ENCODE measurements at places on chromosomes 12 and 14. TPM values are rescaled to one million over a fixed set of nuclear protein-coding genes. Genes with fewer than 3 reads are reported as not detected.

MLF2 gene
- 275 TPM for total RNA-seq

CCT2 gene
- total RNA-seq, result 298 TPM

ACSM4 gene
- not detected for total RNA-seq

CAPZA3 gene
- not detected for total RNA-seq

MYL2 gene
- not detected for total RNA-seq

PLEK2 gene
- 32.9 TPM for total RNA-seq

DCN gene
- not detected for total RNA-seq

TAS2R50 gene
- total RNA-seq, result not detected

TROAP gene
- 82.7 TPM for total RNA-seq

KDM2B gene
- 22.7 TPM for total RNA-seq

PRIM1 gene
- total RNA-seq, result 32.0 TPM

CCDC88C gene
- total RNA-seq, result 7.1 TPM

RIPK3 gene
- not detected for total RNA-seq

PTCSC3 gene
- total RNA-seq, result not detected

KRT72 gene
- not detected for total RNA-seq

CIDEB gene
- total RNA-seq, result 0.14 TPM

GSC gene
- total RNA-seq, result 0.29 TPM

KLRK1 gene
- not detected for total RNA-seq

SLCO1B1 gene
- 0.49 TPM for total RNA-seq

NUBPL gene
- total RNA-seq, result 8.2 TPM

ANO4 gene
- total RNA-seq, result not detected

STXBP6 gene
- total RNA-seq, result 1.9 TPM

TAC3 gene
- not detected for total RNA-seq

TNFRSF1A gene
- 331 TPM for total RNA-seq

MYH6 gene
- total RNA-seq, result not detected

SERPINA3 gene
- 5.9 TPM for total RNA-seq

NUAK1 gene
- total RNA-seq, result 13.3 TPM

NT5DC3 gene
- total RNA-seq, result 9.9 TPM

SRRM4 gene
- not detected for total RNA-seq

GDF3 gene
- total RNA-seq, result not detected

RBP5 gene
- total RNA-seq, result not detected

FOXN4 gene
- 0.05 TPM for total RNA-seq

PUS7L gene
- total RNA-seq, result 4.5 TPM

KERA gene
- total RNA-seq, result not detected

GRIN2B gene
- 4.8 TPM for total RNA-seq

PLEKHD1 gene
- total RNA-seq, result 0.02 TPM

CCDC196 gene
- total RNA-seq, result not detected

NYNRIN gene
- 0.40 TPM for total RNA-seq

SLC8A3 gene
- total RNA-seq, result not detected

MDGA2 gene
- total RNA-seq, result not detected

GZMB gene
- total RNA-seq, result not detected

CLEC4D gene
- not detected for total RNA-seq

NTF3 gene
- total RNA-seq, result not detected

HHIPL1 gene
- 0.17 TPM for total RNA-seq

GALNT16 gene
- 3.6 TPM for total RNA-seq

RNF212B gene
- not detected for total RNA-seq

RNASE3 gene
- total RNA-seq, result not detected

C12orf50 gene
- total RNA-seq, result not detected

AKAP6 gene
- 0.41 TPM for total RNA-seq

MDM2 gene
- total RNA-seq, result 52.4 TPM

NAA25 gene
- total RNA-seq, result 28.7 TPM

GPR68 gene
- 0.06 TPM for total RNA-seq

LRTM2 gene
- total RNA-seq, result not detected

ATN1 gene
- total RNA-seq, result 62.7 TPM

KLRC2 gene
- 1.5 TPM for total RNA-seq

RNASE4 gene
- total RNA-seq, result 9.3 TPM

SPIC gene
- total RNA-seq, result not detected

BCL2L2 gene
- 19.7 TPM for total RNA-seq

EIF5 gene
- total RNA-seq, result 265 TPM

Measured in A549 treated with DMSO at 1 μM for 4 hours (cell line).